ENCODE measurements at places on chromosomes 3 and 15.

DNA sequence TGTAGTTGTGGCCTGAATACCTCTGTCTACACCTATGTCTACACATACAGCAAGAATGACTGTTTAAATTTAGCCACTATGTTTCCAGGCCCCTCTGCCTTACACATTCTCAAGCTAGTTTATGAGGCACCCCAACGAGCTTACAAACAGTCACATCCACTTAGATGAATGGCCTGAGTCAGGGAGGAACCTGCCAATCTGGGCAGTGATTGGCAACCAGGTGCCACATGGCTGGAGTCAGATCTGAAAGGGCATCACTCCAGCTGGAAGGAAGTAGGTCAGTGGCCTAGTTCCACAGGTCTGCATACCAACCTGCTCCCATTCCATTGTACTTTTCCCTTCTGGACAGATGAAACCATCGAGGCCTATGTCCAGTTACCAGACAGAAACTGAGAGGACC lies 136.3 kb downstream of the FOXP1 start:
- no peak for DNase-seq

DNA sequence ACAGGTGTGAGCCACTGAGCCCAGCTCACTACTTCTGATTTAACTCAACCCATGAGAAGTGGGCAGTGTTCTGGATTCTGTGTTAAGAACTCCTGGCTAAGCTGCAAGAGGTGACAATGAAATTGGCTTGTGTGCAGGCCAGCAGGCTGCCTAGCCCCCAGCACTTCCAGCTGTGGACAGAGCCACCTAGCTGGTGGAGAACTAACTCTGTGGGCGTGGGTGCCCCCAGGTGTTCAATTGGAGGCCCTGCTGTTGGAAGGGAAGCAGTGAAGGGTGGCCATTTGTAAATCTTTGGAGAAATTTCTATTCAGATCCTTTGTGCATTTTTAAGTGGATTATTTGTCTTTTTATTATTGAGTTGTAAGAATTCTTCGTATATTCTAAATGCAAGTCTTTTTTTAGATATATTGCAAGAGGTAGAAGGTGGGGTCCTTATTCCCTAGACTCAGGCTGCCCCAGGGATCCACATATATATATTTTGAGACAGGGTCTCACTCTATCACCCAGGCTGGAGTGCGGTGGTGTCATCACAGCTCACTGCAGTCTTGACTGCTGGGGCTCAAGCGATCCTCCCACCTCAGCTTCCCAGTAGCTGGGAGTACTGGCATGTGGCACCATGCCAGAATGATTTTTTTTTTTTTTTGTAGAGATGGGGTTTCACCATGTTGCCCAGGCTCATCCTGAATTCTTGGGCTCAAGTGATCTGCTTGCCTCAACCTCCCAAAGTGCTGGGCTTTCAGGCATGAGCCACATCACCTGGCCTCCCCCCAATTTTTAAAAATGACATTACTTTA lies 7.2 kb upstream of the SCAMP5 start:
- DNase-seq: peak; percentile 67

DNA sequence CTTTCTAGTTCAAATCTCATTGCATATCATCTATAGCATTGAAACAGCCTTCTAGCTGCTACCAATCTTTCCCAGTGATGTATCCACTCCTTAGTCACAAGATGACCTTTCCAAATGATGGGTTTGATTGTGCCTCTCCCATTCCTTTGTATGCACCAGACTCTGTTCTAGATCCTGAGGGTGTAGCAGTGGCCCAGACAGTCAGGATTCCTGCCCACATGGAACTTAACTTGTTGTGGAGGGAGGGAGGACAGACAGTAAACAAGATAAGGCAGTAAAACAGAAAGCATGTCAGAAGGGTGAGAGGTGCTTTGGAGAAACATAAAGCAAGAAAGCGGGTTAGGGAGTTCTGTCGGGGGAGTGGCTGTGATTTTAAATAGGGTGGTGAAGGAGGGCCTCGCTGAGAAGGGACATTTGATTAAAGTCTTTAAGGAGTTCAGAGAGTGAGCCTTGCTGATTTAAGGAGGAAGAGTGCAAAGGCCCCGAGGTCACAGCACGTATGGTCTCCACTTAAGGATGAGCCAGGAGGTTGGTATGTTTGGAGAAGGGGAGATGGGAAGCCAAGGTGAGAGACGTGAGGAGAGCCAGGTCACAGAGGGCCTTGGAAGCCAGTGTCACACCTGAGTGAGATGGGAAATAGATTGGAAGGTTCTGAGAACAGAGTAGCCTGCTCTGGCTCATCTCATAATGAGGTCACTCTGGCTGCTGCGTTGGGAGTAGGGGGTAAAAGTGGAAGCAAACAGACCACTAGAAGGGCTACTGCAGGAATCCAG lies 38.3 kb downstream of the FAM43A start:
- no peak for DNase-seq

DNA sequence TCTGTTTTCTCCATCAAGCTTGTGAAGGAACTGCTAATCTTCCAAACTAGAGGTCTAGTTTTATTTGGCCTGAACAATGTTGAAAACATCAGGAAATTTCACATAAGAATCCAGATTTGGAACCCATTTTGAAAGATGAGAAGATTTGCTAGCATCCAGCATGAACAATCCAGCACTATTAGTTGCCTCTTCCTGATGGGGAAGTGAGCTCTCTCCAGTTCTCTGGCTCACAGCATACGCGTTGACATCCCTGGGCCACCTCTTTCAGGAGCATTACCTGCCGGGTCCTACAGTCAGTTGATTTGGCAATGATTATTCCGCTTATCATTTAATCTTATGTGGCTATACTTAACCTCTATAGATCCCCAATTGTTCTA lies 10.9 kb downstream of the GPR87 start:
- no peak for DNase-seq

GRCh38 chr3:3241596-3241995 lies 62.1 kb upstream of the CRBN start:
- no peak for DNase-seq

GRCh38 chr15:77527164-77527778 lies 105.4 kb downstream of the LINGO1 start:
- peak; percentile 91 for DNase-seq

DNA sequence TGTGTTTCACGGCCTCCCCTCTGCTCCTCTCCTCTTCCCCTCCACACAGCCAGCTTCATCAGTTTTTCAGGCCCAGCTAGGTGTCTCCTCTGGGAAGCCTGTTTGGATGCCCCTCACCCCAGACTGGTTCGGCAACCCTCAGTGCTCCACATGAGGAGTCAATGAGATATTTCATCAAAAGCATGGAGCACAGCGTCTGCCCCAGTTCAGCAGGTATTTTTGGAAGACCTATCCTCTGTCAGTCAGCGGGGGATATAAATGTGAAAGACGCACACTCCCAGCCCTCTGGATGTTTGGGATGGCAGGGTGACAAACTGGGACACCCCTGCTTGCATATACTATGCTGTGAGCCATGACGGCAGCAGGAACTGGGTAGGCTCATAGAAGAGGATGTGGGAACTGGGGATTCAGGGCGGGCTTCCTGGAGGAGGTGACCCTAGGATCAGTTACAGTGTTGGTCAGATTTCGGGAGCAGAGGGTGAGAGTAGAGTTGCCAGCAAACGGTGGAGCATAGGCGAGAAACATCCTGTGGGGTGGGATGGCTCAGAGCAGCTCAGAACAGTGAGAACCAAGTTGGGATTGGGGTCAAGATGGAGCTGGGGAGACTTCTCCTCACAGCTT lies 42.9 kb downstream of the PXYLP1 start:
- DNase-seq: no peak

GRCh38 chr3:38726751-38727150 lies 77.3 kb upstream of the SCN5A start:
- DNase-seq: no peak

- DNase-seq: no peak
These were observed 74.8 kb upstream of the SEC13 start for GRCh38 chr3:10395671-10396070.

GRCh38 chr3:157477441-157477840 lies 25.8 kb downstream of the VEPH1 start:
- DNase-seq: no peak

- no peak for DNase-seq
These were observed 182.4 kb downstream of the RBMS3 start for GRCh38 chr3:29463304-29463703.

GRCh38 chr3:44680921-44681455 lies 31.5 kb upstream of the ZNF502 start:
- no peak for DNase-seq

- DNase-seq: no peak
These were observed 1.5 kb upstream of the VIPR1 start for GRCh38 chr3:42500909-42501308.

DNA sequence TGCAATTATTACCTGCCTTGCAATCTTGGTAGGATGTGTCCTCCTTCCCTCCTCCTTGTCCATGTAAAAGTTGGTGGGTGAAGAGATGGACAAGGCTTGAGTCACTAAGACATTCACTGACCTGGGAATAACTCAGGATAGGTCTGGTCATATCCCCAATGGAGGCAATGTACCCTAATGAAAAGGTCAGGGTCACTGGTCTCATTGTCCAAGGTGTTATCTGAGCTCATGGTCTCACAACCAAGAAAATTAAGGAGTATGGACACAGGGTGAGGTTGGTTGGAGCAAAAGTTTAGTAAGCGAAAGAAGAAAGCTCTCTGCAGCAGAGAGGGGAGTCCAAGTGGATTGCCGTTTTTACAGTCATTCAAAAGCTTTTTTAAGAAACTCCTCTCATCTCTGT lies 179.0 kb downstream of the SNRPN start:
- no peak for DNase-seq

- DNase-seq: no peak
These were observed 348.6 kb downstream of the ZBBX start for GRCh38 chr3:167031364-167032049.

DNA sequence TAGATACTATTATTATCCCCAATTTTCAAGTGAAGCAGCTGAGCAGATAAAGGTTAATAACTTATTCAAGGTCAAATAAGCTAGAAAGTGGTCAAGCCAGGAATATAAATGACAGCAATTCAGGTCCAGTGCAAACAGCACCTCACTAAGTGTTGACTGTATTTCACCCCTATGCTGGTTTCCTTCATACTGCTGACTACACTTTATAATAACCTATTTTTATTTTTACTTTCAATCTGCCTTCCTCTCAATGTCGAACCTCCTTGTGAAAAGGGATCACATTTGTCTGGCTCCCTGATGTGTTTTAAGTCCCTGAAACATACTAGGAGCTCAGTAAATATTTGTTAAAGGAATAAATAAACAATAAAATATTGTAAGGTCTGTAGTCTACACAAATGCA lies 146.1 kb downstream of the NAALADL2 start:
- no peak for DNase-seq

DNA sequence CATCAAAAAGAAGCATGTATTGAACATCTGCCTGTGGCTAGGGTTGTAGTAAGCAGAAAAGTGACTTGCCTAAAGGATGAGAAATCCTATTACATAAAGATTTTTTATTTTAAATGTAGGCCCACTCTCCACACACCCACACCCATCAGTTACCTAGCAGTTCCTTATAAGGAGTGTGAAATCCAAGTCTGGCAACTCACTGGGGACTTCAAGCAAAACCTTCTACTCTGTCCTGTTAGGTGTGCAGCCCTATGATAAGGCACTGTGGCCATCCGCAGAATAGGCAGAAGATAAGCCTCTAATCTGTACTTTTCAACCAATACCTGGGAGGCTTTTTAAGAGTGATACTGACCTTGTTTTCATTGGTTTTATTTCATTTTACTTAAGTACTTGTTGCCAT lies 52.7 kb upstream of the TJP1 start:
- no peak for DNase-seq

GRCh38 chr15:38061856-38062649 lies 127.6 kb downstream of the TMCO5A start:
- peak; percentile 53 for DNase-seq

DNA sequence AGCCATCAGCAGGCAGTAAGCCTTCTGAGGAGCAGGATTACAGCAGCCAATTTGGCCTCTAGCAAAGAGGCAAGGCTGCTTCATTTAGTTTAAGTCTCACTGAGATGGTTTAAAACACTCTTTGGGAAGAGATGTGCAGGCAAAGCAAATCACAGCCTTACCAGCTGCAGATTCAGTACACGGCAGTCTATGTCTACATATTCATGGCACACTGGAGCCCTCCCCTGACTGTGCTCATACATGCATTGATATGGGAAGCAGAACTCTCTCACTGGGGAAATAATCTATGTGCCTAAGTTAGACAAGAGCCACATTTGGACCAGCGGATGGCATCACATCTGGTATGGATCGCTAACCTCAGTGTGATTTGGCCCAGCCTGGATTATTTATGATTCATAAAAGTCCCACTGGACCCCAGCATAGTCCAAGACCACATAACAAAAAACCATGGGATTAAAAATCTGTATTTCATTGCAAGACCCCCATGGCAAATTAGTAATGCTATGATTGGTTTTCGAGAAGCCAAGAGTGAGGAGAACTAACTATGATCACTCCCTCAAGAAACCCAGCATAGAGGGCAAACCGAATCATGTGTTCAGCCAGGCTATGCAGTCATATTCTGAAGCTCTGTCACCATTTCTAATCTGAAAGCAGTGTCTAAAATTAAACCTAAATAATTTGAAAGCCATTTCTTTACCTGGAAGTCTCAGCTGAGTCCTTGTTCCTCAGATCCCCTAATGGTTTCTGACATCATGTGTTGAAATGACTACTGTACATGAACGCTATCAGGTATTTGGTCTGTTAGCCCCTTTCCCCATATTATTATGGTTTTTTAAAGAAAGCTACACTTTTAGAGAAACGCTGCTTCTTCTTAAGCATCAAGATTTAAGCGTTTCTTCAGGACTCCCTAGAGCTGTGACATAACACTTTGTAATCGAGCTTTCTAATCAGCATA lies 1.2 kb downstream of the PRICKLE2 start:
- DNase-seq: no peak

- DNase-seq: no peak
These were observed 16.3 kb downstream of the TF start for GRCh38 chr3:133762539-133762938.

DNA sequence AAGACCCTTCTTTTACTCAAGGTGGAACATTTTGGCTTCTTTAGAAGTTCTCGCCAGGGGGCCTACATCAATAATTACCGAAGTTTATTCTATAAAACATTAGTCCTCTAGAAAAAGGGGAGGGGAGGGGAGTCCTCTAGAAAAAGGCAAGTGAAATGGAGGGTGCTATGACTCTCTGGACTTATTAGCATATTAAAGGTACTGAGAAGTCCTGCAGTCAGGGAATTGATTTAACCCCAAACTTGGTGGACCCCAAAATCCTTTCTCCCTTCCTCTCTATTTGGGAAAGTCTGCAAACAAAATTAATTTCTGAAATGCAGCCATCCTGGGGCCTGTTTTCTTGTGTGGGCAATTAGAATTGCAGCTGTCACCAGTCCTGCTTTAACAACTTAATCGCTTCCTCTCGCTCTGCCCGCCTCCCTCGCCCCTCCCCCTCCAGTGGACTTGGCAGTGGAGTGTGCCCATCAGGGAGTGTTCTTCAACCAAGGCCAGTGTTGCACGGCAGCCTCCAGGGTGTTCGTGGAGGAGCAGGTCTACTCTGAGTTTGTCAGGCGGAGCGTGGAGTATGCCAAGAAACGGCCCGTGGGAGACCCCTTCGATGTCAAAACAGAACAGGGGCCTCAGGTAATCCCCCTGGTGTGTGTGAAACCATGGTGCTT lies 18.9 kb upstream of the LRRK1 start:
- DNase-seq: peak; percentile 90

DNA sequence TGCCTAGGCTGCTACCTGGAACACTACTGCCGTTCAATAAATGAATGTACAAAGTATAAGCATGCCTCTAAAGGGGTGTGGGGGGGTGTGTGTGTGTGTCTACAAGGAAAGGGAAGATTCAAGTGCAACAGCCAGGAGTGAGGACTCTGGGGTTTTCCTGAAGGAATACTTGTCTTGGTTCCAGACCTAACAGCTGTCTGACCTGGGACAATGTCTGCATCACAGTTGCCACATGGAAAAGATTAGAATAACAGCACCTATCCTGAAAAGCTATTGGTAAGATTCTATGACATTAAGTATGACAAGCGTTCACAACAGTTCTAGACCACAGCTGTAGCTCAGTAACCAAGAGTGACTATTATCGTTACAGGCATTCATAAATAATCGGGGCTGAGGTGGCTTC lies 345.2 kb downstream of the FOXP1 start:
- DNase-seq: no peak
